ENCODE measurements at places on chromosomes 2 and 18. TPM values are rescaled to one million over a fixed set of nuclear protein-coding genes. Genes with fewer than 3 reads are reported as not detected.
A peak's percentile ranks its signal among the peaks of the same experiment; 100 is the strongest.

The TET3 gene
- polyA plus RNA-seq: 3.6 TPM

DNA sequence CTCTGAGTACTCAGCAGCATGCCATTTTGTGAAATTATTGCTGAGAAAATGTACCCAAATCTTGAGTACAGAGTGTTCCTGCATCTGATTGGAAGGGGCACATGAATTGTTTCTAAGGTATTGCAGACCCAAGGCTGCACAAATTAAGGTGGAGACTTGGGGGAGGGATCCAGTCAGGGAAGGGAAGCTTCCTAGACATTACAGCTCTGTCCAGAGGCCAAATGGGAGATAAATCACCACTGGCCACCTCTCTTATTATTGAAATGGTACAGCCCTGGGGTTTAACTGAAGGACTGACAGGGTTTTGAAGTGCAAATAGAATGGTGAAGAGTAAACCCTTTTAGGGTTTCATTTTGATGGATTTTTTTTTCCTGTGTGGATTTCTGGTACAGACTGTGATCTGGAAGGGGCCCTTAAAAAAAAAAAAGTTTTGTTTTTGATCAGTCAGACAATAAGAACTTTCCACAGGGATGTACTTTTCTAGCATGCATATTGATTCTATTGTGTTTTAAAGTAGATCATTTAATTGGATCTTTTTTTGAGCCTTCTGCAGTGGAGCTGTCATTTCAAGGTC lies 119.4 kb downstream of the GREB1L start:
- DNase-seq: no peak

DNA sequence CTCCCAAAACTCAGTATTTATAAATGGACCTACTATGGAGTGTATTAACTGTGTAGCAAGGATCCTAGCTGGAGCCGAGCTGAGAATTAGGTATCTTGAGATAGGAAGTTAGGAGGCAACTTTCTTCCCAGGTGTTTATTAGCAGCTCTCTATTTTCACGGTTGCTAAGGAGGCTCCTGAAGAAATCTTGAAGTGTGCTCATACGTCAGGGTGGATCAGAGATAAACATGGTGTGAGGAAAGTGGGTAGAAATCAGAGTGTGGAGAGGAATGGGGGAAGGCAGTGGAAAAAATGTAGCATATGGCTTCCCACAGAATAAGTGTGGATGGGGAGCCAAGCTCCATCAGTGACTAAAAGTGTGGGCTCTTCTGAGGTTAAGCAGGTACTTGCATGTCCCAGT lies 104.3 kb downstream of the ABCA12 start:
- no peak for DNase-seq

DNA sequence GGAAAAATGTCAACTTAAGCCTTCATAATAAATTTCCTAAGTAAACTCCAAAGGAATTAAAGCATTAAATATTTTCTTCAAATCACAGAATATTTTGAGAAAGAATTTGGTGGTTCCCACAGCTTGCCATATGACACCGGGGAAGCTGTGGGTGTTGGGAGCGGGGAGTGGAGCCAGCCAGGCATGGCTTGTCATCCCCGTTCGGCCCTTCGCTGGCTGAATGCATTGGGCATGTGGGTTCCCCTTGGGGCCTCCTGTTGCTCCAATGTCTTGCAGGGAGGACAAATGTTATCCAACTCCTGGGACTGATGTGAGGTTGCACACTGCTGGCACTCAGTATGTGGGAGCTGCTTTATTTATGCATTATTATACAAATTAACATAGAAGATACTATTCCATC lies 18.6 kb downstream of the NGEF start:
- DNase-seq: no peak

The RAPGEF4 gene
- 2.0 TPM for polyA plus RNA-seq

The PAIP2B gene
- 2.6 TPM for polyA plus RNA-seq

DNA sequence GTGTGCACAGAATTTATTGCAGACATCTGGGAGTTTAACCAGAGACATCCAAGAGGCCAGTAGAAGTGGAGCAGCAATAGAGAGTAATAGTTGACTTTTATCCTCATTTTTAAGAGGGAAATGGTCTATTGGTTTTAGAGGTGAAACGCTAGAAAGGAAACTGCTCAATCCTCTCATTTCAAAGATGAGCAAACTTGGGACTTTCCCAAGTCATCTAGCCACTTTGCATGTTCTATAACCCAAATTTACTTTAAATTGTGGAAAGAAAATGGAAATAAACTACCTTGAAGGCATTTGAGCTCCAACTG lies 601.7 kb downstream of the ARHGAP15 start:
- no peak for DNase-seq

The HDLBP gene
- polyA plus RNA-seq: 394 TPM

DNA sequence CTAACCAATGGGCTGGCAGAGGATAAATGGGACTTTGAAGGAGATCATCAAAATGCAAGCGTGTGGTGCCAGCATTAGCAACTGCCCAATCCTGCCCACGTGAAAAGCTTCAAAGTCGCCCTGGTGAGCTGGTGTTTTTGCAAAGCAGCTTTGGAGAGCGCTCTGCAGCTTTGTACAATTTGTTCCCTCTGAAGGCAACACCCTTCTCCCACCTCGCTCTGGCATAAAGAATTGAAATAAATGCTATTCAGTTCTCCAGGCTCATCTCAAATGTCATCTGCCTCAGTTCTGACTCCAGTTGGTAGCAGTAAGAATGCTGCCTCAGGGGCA lies 3.5 kb downstream of the COPS9 start:
- no peak for DNase-seq

The VWC2L gene
- polyA plus RNA-seq: not detected

DNA sequence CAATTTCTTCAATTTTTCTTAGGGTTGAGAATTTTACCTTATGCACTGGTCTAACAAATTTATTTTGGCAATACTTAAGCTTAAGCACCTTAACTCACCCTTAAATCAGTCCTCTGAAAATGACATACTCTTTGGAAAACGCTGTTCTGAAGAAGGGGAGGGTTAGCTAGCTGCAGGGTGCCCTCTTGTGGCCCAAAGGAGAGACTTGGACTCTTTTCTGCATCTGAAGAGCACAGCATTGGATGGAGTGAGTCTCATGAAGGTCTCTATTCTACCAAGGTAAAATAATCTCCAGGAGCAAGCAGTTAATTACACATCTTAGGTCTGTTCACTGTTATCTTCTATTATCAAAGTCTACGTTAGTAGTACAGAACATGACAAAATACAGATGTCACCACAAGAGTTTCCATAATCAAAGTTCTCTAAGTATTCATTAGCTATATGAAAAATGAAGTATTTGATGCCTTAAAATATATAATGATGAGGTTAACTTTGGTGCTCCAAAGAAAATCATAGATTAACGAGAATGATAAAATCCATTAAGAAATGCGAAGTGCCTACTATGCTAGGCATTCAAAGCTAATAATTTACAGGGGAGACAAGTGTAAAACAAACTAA lies 24.4 kb downstream of the PUM2 start:
- DNase-seq: peak; percentile 67

The SAG gene
- not detected for polyA plus RNA-seq

The OXER1 gene
- polyA plus RNA-seq: 7.5 TPM

DNA sequence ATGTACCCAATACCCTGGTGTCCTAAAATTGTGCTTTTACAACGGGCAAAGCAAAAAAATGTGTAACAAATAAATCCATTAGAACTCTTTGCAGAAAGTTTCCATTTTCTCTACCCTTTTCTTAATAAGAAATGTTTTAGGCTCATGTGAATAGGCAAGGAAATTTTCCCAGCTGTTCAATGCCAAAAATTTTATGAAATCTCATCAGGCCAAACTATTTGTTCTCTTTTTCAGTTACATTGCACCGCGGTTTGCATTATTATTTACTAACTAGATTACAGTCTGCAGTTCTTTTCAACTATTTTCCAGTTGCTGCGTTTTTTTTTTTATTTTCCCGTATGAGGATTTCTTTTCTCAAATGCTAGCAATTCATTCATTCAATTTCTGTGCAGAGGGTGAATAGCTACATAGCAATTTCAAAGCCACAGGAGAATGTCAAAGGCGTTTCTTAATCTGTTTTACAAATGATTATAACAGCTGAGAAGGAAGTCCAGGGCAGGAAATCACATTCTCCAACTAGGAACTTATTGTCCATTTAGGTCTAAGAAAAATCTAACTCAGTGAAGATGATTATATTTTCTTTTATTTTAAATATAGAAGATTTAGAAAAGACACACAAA lies 367.5 kb upstream of the MMADHC start:
- no peak for DNase-seq

DNA sequence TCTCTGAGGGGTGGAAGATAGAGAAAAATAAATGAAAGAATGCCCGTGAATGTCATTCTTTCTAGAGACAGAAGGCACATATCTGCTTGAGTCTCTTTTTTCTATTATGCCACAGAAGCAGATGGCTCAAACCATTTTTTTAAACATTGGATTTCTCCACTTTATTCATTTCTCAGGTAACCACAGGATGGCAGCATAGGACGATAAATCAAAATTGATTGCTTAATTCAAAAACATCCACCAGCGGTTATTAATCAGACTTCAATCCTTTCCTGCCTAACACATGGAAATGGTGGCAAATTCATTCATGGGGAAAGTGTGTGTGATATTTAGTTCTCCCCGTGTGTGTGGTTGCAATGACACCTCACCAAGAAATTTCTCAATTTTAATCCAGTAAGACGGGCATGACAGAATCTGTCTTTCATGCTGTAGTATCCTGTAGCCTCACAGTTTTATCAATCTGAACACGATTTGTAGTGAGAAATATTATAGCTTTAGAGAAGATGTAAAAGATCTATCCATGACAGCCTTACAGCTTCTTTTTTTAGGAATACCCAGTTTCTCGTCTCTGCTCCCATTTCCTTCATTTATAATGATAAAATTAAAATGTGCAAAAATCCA lies 72.2 kb downstream of the DSC3 start:
- DNase-seq: peak; percentile 54

The C2orf80 gene
- not detected for polyA plus RNA-seq

GRCh38 chr2:220855296-220855695 lies 716.8 kb downstream of the EPHA4 start:
- DNase-seq: no peak

GRCh38 chr2:163595028-163595427 lies 140.8 kb downstream of the FIGN start:
- no peak for DNase-seq

The KANSL1L gene
- polyA plus RNA-seq: 4.2 TPM

- DNase-seq: peak; percentile 75
These were observed 79.0 kb downstream of the ALPK2 start for GRCh38 chr18:58549814-58550339.

DNA sequence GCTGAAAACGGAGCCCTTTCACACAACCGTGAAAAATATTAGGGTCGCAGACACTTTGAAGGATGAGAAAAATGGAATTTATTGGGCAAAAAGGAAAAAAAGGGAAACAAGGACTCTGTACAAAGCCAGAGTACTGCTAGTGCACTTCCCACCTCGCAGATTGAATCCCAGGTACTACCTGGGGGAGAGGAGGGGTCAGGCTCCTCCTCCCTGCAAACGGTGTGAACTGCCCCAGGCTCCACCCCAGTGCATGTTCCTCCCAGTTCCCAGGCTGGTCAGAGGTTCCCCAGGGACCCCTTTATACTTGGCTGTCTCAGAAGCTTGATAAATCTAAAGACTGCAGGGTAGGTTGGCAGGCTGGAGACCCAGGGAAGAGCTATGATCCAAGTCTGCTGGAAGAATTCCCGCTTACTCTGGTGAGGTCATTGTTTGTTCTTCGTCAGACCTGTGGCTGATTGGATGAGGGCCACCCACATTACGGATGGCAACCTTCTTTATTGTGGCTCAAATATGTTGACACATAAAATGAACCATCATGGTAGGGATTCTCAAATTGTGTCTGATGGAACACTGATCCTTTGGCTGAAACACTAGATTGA lies 290.4 kb upstream of the POU3F3 start:
- no peak for DNase-seq

The C18orf54 gene
- 1.1 TPM for polyA plus RNA-seq

DNA sequence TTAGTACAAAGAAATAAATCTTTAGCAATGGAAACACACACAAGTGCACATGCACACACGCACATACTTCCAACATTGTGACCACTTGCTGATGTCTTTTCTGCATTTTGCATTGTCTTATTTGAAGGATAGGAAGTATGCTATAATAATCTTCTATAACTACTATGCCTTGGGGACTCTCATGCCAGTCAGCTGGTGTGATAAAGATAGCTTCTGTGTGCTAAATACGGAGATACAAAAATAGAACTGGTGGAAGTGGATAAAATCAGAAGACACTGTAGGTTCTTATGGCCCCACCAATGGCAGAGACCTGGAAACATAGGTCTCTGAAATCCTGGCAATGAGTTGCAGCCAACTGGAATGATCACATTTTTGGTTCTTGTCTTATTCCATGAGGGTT lies 31.5 kb upstream of the RASGRP3 start:
- DNase-seq: no peak

DNA sequence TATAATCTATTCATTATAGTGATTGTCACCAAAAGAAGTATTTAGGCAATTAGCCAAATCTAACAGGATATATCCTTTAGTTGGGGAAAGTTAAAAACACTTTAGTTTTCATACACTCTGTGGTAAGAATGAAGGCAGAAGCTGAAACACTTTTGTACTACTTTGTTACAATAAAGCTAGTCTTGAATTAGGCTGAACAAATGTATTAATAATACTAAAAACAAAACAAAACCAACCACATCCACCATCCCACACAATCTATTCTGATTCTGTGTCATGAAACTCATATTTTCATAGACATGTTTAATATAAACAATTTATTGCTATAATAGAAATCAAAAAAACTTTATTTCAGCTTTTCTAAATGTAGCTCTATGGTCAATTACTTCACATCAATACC lies 508.8 kb downstream of the ZEB2 start:
- no peak for DNase-seq

DNA sequence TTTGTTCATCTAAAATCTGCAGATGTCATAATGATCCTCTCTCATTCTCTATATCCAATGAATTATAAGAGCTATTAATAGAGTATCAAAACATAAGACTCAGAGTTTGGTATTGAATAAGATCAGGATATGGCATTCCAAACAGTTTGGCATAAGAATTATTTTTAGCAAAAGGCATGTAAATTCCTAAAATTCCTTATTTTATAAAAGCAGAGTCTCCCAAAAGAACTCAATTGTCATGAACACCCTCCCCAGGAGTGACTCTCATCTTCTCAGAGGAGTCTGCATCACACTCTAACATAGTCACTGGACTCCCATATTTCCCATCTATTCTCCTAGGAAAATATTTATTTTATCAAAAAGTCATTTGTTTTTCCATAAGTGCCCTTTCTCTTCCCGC lies 1710.2 kb upstream of the SLC39A10 start:
- no peak for DNase-seq

DNA sequence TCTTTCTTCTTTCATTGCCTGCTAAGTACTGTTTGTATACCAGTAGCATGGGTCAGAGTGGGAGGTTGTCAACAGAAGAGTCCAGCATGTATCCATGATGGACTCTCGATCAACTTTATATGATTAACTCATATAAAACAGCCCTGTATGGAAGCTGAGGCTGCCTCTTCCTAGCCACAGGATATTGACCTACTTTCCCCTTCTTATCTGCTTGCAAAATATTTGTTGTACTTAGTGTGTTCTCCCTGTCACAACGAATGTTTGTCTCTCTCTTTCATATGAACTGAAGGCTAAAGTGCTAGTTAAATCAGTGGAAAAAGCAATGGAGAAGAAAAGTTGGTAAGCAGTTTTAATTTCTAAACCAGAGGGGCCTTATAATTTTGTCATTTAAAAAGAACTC lies 17.8 kb downstream of the MYO1B start:
- DNase-seq: no peak

All from hepatocyte (in vitro differentiated cells).